ENCODE measurements at places on chromosomes 1 and 21. TPM values are rescaled to one million over a fixed set of nuclear protein-coding genes. Genes with fewer than 3 reads are reported as not detected.

- H3K4me3 ChIP-seq: no peak overlapping the region
- H3K4me1 ChIP-seq: peaks cover 17% of the 10 kb centered on the region
- DNase-seq: peak; percentile 54
These were observed 28.8 kb upstream of the SYDE2 start for GRCh38 chr1:85229574-85230097.

The CD1E gene
- not detected for polyA plus RNA-seq

GRCh38 chr1:179824265-179824664 is 53.3 kb downstream of the TOR1AIP2 start:
- H3K27ac ChIP-seq: no peak overlapping the region
- no peaks in the 10 kb centered on the region for H3K4me1 ChIP-seq
- no peak for DNase-seq
- H3K27me3 ChIP-seq: no peaks in the 10 kb centered on the region
- no peaks in the 10 kb centered on the region for H3K36me3 ChIP-seq

DNA sequence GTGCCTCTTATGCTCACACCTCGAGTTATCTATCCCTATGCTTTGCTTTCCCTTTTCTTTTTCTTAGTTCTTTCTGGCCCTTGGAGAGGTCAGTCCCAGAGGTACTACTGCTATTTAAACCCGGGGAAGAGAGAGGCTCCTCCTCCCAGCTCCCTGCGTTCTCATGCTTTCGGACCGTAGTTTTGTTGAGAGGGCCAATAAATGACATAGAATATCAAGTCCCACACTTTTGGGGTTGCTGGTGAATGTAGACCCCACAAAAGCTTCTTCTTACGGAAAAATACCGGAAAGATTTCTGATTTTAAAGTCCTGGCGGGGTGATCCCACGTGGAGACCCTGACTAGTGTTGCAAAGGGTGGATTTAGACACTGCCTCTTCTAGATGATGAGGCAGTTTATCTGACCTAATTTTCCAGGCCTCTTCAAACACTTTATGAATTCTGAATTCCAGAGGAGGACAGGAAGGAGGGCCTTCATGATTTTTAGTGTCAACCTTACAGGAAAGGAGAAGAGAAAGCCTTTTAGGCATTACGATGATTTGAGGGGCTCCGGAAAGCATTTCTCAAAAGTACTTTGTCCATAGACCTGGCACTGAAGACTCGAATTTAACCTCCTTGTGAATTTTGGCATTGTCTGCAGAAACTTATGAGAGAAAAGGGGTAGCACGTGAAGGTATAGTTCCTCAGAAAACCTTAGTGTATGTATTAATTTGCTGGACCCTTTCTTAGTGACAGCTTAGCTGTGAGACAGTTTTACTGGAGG is 694 bp downstream of the TMEM167B start:
- peak overlapping the region; percentile 63 for H3K4me3 ChIP-seq
- peak overlapping the region; percentile 94 for H3K27ac ChIP-seq
- peaks cover 7% of the 10 kb centered on the region for H3K4me1 ChIP-seq

DNA sequence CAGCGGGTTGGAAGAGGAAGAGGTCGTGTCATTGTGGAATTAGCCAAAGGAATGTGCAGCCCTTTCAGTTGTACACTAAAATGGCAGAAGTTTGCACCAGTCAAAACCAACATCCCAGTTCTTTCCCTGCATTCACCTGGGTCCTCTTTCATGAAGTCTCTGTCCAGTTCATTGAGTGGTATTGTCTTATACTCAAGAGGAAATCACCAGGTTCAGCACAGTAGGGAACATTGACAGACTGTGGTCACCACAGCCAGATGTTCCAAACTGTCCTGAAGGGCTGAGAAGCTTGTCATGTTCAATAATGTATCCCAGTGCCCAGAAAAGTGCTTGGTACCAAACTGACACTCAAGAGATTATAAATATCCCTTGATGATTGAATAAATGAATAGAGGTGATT is 131.6 kb downstream of the GLUL start:
- no peak overlapping the region for H3K4me3 ChIP-seq
- H3K36me3 ChIP-seq: no peaks in the 10 kb centered on the region
- no peaks in the 10 kb centered on the region for H3K27me3 ChIP-seq
- no peaks in the 10 kb centered on the region for H3K4me1 ChIP-seq
- H3K27ac ChIP-seq: peak overlapping the region; percentile 28

GRCh38 chr1:201539561-201540431 is 869 bp downstream of the NAV1 start:
- H3K36me3 ChIP-seq: no peaks in the 10 kb centered on the region
- H3K27me3 ChIP-seq: peaks cover 2% of the 10 kb centered on the region
- H3K4me1 ChIP-seq: no peaks in the 10 kb centered on the region
- peak overlapping the region; percentile 51 for H3K4me3 ChIP-seq

DNA sequence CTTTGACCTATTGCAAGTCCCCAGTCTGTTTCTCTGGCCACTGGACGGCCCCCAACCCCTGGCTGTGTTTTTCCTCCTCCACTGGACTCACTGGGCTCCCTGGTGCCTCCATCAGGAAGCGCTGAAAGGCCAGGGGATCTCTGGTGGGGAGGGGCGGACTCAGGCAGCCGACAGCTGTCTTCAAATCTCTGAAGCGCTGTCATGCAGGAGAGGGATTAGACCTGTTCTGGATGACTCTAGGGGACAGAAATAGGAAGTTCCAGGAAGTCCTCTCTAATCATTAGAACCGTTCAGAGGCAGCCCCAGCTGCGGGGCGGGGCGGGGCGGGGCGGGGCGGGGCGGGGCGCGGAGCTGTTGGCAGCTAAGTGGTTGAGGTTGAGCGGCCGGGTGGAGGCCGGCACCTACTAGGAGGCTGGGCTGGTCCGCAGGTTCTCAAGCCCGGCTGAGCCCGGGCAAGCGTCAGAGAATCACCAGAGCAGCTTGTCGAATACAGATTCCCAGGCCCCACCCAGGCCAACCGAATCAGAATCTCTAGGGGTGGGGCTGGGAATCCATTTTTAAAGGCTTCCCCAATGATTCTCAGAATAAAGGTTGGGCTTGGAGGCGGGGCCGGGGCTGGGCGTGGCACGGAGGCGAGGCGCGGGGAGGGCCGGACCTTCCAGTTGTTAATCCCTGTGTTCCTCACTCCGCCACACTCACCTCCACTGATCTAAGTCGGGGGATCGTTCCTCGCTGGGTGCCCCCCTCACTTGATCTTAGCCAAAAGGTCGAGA is 11.4 kb upstream of the PHLDA3 start:
- H3K27ac ChIP-seq: peak overlapping the region; percentile 69
- peaks cover 3% of the 10 kb centered on the region for H3K36me3 ChIP-seq
- H3K4me1 ChIP-seq: no peaks in the 10 kb centered on the region
- H3K4me3 ChIP-seq: peak overlapping the region; percentile 30
- peak; percentile 92 for DNase-seq

The CAPN2 gene
- polyA plus RNA-seq: 115 TPM

All from small intestine (tissue), 16 donors.